Activated CD4-positive, alpha-beta T cell treated with anti-CD3 and anti-CD28 coated beads, Interleukin-2, amount 50 U/mL, for 24 hours (primary cell): ENCODE measurements at places on chromosomes 3 and 15.

GRCh38 chr3:134854254-134854653 lies 59.2 kb downstream of the EPHB1 start:
- no peak for DNase-seq

DNA sequence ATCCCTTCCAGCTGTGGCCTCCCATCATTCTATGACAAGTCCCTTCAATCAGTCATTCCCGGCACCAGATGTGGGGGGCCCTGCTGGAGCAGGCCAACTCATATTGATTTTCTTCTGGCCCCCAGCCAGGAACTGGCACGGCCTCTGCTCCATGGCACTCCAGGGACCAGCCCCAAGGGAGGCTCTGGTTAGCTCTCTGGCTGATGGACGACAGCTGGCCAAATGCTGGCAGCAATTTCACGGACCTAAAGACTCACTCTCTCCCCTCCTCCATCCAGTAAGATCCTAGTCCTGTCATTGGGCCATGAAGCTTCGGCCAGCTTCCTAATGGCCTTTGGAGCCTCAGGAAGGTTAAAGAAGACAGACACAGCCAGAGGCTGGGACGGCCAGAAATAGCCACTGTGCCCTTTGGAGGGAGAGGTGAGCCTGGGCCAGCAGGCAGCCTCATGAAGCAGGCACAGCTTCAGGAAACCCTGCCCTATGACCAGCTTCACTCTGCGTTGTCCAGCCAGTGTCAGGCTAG lies 131.0 kb downstream of the MEX3B start:
- no peak for DNase-seq

- DNase-seq: no peak
These were observed 210.5 kb downstream of the ZIC4 start for GRCh38 chr3:147195887-147196286.

GRCh38 chr15:98983334-98983733 lies 24.3 kb downstream of the PGPEP1L start:
- DNase-seq: no peak

DNA sequence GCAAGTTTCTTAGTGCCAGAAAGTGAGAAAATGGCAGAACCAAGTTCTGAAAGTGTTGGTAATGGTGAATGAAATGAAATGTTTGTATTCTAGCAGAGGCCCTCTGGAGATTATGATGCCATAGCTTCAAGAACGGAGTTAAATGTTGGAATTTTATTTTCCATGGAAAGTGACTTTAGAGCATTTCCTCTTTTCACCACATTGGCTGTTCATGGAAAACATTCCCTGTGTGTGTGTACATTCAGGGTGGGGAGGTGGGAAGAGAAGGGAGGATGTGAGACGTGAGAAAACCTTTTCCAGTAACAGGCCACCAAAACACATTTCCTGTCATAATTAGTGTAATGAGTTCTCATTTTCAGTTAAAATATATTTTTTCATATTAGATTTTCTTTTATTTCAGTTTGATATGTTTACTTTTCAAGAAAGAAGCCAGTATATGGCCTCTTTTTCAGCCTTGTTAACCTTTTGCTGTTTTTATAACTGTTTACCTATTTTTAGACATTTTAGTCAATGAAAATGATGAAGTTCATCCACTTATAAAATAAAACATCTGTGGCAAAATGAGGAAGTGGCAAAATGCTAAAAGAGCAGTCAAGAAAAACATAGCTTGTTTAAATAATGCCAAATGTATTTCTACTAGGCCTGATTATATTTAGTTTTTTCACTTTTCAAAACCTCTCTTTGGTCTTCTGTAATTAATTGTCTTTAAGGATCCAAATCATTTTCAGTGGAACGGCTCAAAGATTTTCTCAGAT lies 21.6 kb downstream of the SAMMSON start:
- no peak for DNase-seq

DNA sequence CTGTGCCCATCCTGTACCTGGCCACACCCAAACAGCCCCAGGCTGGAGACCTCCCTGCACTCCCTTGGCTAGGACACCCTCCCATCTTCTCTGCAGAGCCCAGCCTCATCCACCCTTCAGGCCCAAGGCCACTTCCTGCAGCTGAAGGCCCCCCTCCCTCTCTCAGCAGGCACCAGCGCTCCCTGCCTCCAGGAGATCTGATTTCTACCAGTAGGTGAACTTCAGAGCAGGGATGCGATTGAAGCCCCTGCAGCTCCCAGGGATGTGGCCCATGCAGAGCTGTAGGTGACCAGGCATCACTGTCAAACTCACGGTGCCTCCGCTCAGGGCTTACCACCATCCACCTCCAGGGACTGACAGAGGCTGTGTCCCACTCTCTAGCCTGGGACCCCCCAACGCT lies 96.3 kb downstream of the NUP210 start:
- no peak for DNase-seq

DNA sequence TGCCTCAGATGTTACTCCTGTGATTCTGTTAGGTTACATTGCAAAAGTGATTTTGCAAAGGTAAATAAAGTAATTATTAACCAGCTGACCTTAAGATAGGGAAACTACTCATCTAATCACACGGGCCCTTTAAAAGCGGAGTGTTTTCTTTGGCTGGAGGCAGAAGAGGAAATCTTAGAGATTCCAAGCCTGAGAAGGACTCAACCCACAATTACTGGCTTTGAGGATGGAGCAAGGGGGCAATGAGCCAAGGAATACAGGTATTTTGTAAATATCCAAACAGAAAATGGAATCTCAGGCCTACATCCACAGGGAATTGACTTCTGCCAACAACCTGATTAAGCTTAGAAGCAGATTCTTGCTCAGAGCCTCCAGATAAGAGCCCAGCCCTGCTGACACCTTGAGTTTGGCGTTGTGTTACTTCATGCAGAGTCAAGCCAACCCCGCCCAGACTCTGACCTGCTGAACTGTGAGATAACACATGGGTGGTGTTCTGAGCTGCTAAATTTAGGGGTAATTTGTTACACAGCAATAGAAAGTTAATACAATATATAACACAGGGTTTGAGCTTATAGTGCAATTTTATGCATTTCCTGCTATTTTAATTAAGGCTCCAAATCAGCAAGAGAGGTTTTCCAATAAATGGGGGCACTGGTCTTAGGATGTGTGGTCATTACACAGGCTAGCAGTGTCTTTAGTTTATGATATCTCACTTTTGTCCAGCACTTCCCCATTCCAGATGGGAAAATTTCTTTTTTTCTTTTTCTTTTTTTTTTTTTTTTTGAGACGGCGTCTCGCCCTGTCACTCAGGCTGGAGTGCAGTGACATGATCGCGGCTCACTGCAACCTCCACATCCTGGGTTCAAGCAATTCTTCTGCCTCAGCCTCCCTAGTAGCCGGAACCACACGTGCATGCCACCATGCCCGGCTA lies 19.5 kb downstream of the NFKBIZ start:
- DNase-seq: no peak

- DNase-seq: no peak
These were observed 4.5 kb upstream of the TLNRD1 start for GRCh38 chr15:80996247-80996646.

GRCh38 chr3:175338775-175339535 lies 479.8 kb downstream of the NAALADL2 start:
- DNase-seq: no peak
